ENCODE measurements at places on chromosomes 11 and 22.

DNA sequence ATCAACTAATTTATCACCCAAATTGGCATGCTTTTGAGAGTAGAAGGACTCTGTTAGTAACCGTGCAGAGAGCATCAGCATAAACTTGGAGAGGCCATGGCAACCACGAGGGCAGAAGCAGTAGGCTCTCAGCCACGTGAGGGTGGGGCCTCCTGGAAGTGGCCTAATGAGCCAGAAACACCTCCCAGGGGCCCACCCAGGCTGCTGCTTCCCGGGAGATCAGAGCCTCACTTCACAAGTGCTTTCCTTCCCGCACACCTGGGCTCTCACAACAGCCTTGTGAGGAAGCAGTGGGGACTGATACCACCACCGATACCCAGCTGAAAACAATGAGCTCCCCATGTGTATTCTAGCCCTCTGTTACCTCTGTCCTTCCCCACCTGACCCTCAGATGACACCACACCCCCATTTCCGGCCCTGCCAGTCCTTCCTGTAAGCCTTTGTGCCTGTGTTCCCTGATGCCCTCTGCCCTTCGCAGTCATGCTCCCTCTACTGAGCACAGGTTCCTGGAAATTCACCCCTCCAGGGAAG, 17.0 kb downstream of the TRIM29 start:
- no peak for DNase-seq

- DNase-seq: no peak
Observed at GRCh38 chr11:21944577-21944976, 248.3 kb upstream of the ANO5 start.

DNA sequence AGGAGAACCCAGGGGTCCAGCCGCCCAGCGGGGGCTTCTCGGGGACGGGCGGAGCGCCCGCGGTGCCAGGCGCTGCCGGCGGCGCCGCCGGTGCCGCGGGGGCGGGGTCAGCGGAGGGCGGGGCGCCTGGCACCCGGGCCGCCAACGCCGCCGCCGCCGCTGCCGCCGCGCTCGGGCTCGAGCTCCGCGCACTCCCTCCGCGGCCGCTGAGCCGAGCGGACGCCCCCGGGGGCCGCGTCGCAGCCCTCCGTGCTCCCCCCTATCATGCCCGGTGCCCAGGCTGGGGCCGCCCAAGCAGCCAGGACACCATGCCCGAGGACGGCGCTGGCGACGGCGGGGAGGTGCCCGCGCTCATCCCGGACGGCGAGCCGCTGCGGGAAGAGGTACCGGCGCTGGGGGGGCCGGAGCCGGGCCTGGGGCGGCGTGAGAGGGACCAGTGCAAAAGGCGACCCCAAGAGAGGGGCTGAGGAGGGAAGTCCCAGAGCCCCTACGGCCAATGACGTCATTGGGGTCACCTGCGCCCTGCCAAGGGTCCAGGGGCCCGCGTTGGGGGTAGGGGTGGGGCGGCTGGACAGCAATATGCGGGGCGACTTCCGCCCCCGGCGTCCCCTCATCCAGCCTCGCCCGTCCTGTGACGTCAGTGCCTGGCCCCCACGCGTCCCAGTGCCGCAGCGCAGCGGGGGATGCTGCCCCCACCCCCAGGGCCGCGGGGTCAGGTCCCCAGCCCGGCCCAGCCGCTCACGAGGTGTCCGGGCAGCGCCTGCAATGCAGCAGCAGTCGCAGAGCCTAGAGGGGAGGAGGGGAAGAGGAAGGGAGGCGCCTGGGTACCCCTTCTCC, at the start of gene TMEM151A:
TMEM151A (plus strand) TSS at position 189 of the 837 bp plus-strand sequence; CDS start at position 309, 120 bp downstream.
- DNase-seq: no peak

DNA sequence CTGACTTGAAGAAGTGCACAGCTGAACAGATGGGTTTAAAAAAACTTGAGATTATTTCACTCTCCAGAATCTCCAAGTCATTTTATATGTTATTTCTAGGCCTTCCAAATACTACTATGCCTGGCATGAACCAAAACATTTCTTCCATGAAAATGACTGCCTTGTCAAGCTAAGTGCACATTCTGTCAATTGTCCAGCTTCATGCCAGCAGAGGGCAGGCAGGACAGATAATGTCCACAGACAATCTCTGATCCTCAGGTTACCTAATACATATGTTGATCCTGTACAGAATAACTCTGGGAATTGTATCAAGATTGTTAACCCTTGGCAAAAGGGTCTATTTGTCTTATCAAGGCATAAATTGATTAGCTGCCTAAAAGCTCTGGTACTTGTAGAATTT, 229.5 kb downstream of the AASDHPPT start:
- DNase-seq: no peak

GRCh38 chr22:30781271-30781875, 86.7 kb downstream of the OSBP2 start:
- DNase-seq: no peak

DNA sequence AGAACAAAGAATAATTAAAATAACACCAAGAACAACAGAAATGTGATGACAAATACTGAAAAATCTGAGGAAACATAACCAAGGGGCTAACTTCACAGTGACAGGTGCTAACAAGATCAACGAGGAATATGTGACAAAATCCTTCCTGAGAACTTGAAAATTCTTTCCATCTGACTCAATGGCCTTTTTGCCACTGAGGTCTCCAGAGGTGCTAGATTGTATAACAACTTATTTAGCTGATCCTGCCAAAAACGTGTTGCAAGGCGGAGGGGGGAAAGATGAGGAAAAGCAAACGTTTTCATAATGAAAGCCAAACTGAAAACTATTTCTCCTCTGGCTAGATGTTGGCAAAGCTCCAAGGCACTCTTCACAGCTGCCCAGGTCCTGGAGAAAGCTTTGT, 364.5 kb downstream of the NTM start:
- no peak for DNase-seq

GRCh38 chr22:25362883-25363240, 143.4 kb downstream of the CRYBB2 start:
- no peak for DNase-seq

DNA sequence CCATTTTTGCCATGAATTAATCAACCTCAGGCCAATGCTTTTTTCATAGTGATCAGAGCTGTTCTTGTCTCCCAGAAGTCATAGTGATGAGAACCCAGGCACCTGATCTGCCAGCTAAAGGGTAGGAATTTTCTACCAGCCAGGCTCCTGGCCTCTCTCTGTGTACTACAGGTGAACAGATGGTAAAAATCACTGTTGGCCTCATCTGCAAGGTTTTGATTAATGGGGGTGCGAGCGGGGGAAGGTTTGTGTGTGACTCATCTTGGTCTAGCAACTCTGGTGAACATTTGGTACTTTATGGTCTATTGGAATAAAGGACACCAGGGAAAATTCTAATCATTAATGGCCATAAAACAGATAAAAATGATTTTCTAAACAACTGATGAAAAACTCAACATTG, 14.4 kb upstream of the APOL4 start:
- DNase-seq: no peak

DNA sequence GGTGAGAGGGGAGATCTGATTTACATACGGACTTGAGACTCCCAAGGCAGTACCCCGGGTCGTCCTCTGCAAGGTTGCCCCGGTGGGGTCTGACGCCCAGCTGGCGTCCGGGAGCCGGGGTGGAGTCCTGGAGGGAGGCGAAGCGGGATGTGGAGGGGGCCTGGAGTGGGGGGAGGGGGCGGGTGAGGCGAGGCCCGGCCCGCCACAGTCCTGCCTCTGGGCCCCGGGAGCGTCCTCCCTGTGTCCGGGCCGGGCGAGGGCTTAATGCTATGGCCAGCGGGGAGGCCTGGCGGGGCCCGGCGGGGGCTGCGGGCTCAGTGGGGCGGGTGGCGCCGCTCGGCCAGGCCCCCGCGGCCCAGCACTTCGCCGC, 2.4 kb upstream of the MYBPC3 start:
- no peak for DNase-seq

DNA sequence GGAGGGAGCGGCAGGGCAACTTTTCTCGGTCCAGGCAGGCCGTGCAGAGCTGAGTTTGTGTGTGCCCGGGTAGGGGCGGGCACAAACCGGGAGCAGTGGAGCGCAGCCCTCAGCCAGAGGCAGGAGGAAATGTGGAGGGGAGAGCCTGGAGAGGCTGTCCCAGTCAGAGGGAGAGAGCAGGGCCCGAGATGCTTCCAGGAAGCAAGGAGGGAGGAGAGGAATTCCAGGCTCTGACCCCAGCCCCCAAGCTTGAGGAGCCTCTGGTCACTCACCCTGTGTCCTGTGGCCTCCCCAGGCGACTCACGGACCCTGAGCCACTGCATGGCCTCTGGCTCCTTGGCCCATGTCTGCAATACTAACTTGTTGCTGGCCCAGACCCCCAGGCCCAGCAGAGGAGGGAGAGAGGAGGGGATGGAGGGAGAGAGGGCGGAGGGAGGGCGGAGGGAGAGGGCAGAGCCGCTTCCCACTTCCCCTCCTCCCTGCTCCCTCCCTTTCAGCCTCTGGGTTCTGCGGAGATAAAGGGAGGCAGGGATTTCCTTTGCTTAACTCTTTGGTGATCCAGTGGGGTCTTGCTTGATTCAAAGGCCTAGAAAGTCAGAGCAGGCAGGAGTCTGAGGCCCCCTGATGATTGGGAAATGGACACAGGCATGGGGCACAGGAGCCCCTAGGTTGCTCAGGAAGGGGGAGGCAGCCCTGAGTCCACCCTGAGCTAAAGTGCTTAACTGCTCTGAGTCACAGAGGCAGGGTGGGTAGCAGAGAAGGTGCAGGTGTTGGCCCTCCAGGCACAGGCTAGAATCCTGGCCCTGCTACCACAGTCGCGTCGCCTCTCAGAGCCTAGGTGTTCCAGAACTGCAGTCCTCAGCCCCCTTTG, at the start of gene C1QTNF6:
C1QTNF6 (minus strand) TSS at position 357 of the 871 bp plus-strand sequence; CDS start at position 323, 34 bp downstream.
- DNase-seq: no peak

GRCh38 chr11:69700278-69701140, 3.3 kb downstream of the FGF19 start:
- DNase-seq: no peak

- DNase-seq: no peak
Observed at GRCh38 chr11:11967669-11968510, 40.5 kb downstream of the DKK3 start.

- DNase-seq: no peak
Observed at GRCh38 chr11:72774499-72774898, 19.3 kb downstream of the STARD10 start.

GRCh38 chr22:20094197-20094807, 14.3 kb downstream of the DGCR8 start:
- no peak for DNase-seq

- no peak for DNase-seq
Observed at GRCh38 chr11:3826721-3827120, 14.0 kb downstream of the RHOG start.

GRCh38 chr11:11987503-11988022, 20.9 kb downstream of the DKK3 start:
- DNase-seq: no peak

DNA sequence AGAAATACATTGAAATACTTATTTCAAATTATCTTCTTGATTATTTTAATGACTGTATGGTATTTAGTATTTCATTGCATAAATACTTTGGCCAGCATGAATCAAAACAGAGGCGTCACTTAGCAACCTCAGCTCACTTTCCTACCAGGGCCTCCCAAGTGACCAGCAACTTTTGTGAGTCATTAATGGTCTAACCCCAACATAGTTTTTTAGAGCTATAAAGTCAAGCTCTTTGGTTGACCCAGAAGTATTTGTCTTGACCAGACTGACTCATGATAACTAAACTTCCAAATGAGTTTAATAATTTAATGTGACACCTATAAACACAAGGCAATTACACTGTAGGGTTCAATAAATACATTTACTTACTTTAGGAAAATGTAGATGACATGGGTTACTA, 27.9 kb upstream of the RBMXL2 start:
- DNase-seq: no peak

DNA sequence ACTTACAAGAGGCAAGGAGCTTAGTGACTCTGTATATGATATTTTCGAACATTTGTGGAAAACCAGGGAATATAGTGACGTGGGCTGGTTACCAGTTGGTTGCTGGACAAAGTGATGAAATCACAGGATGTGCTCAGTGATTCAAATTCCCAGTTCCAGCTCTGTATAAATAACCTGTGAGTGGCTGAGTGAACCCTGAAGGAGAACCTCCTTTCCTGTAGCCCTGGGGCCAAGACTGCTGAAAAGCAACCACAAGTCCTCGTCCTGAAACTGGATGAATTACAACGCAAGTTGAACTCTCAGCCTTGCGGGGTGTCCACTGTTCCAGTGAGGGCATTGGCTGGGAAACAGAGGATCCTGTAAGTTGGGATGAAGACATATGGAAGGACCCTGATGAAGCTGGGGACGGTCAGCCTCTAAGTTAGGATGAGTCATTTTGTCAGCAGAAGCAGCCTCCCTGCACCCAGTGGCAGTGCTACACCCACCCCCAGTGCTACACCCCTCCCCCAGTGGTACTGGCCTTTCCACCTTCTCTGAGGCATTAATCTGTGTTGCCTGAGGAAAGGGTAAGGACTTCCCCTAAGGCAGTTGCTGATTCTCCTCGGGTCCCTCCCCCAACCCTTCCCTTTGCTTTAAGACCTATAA, 22.0 kb upstream of the CD81 start:
- no peak for DNase-seq

- no peak for DNase-seq
Observed at GRCh38 chr22:38355275-38355674, 38.0 kb upstream of the CSNK1E start.

GRCh38 chr22:25358421-25359170, 139.2 kb downstream of the CRYBB2 start:
- DNase-seq: no peak

- DNase-seq: no peak
Observed at GRCh38 chr11:108718466-108718865, 53.6 kb downstream of the DDX10 start.

- no peak for DNase-seq
Observed at GRCh38 chr11:131422029-131422428, 51.6 kb downstream of the NTM start.

- DNase-seq: no peak
Observed at GRCh38 chr11:45477588-45477987, 187.8 kb downstream of the CHST1 start.

DNA sequence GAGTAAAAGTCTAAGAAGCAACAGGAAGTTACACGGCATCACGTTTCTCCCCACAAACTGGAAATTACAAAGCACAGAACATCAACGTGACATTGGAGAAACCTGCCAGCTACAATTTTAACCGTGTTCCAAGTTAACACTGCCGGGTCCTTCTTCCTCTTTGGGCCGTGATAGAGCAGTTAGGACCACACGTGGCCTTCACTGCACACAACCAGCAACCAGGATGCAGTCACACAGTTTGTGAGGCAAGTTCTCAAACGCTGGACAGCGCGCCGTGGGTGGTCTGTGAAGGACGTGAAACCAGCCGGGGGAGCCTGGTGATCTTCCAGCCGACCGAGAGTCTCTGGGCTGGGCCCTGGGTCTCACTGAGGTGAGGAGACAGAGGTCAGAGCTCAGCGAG, 14.6 kb downstream of the C11orf21 start:
- DNase-seq: no peak

All from stimulated activated CD8-positive, alpha-beta memory T cell treated with anti-CD3 and anti-CD28 coated beads, Interleukin-2, amount 100 ng/mL, for 48 hours (primary cell).